Psoas muscle (tissue), 8 donors: ENCODE measurements at places on chromosomes 5 and 9. TPM values are rescaled to one million over a fixed set of nuclear protein-coding genes. Genes with fewer than 3 reads are reported as not detected.

The ANKRD34B gene
- not detected for polyA plus RNA-seq

The TMOD1 gene
- 131 TPM for polyA plus RNA-seq

The OMD gene
- 0.68 TPM for polyA plus RNA-seq

The SPATA31C1 gene
- polyA plus RNA-seq: not detected

The SH3TC2 gene
- polyA plus RNA-seq: 0.60 TPM
